ENCODE measurements at places on chromosomes 3 and 15. TPM values are rescaled to one million over a fixed set of nuclear protein-coding genes. Genes with fewer than 3 reads are reported as not detected.

Gene CCDC33
- total RNA-seq, result 0.15 TPM

Gene GJD2
- total RNA-seq, result not detected

Gene GPR27
- not detected for total RNA-seq

Gene CX3CR1
- total RNA-seq, result 0.10 TPM

Gene PPCDC
- 18.0 TPM for total RNA-seq

Gene MON1A
- 9.0 TPM for total RNA-seq

Gene CCRL2
- total RNA-seq, result not detected

Gene SLC12A1
- total RNA-seq, result not detected

Gene HDC
- not detected for total RNA-seq

Gene RASGRP1
- 1.6 TPM for total RNA-seq

Gene ASB14
- not detected for total RNA-seq

Gene PCSK6
- total RNA-seq, result 13.5 TPM
